ENCODE measurements at places on chromosomes 6 and 20. TPM values are rescaled to one million over a fixed set of nuclear protein-coding genes. Genes with fewer than 3 reads are reported as not detected.
A peak's percentile ranks its signal among the peaks of the same experiment; 100 is the strongest.

- DNase-seq = no peak
Observed at GRCh38 chr6:27359231-27359630, 29.3 kb upstream of the ZNF391 start.

GRCh38 chr20:14700639-14700960, 363.2 kb upstream of the FLRT3 start:
- no peak for DNase-seq

- DNase-seq = peak; percentile 61
Observed at GRCh38 chr6:36432151-36432671, 10.4 kb downstream of the PXT1 start.

The CNR1 gene
- total RNA-seq = 2.5 TPM

Data from RPMI7951 (cell line).